ENCODE measurements at places on chromosomes 3 and 15. TPM values are rescaled to one million over a fixed set of nuclear protein-coding genes. Genes with fewer than 3 reads are reported as not detected.
A peak's percentile ranks its signal among the peaks of the same experiment; 100 is the strongest.

NGLY1 gene
- total RNA-seq = 28.9 TPM

DNA sequence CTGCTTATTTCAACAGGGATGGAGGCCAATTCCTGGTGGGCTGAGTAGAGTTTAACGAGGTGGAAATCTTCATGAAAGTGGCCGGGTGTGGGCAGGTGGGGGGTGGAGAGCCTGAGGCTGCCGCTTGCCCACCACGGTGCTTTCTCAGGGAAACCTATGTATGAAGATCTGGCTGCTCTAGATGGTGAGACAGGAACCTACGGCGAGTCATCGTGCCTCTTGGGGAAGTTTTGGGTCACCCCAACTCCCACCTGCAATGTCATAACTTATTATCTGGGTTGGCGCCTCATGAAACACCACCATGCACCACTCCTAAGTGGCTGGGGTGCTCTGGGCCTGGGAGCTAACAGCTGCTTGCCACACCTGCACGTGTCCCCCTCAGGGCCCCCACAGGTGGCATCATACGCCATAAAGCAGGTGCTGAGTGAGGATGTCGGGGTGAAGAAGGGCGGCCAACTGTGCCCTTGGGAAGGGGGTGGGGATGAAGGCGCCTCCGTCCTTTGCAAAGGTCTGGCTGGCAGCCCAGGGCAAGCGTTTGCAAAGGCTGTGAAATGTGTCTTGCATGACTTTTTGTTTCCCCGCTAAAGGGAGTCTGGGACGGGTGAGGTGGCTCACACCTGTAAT, 27.9 kb upstream of the SNRPA1 start:
- DNase-seq = no peak
- no peak overlapping the region for H3K27ac ChIP-seq
- peaks cover 10% of the 10 kb centered on the region for H3K27me3 ChIP-seq
- no peaks in the 10 kb centered on the region for H3K4me1 ChIP-seq

SH2D7 gene
- not detected for total RNA-seq

CAPN3 gene
- 8.6 TPM for total RNA-seq

DNA sequence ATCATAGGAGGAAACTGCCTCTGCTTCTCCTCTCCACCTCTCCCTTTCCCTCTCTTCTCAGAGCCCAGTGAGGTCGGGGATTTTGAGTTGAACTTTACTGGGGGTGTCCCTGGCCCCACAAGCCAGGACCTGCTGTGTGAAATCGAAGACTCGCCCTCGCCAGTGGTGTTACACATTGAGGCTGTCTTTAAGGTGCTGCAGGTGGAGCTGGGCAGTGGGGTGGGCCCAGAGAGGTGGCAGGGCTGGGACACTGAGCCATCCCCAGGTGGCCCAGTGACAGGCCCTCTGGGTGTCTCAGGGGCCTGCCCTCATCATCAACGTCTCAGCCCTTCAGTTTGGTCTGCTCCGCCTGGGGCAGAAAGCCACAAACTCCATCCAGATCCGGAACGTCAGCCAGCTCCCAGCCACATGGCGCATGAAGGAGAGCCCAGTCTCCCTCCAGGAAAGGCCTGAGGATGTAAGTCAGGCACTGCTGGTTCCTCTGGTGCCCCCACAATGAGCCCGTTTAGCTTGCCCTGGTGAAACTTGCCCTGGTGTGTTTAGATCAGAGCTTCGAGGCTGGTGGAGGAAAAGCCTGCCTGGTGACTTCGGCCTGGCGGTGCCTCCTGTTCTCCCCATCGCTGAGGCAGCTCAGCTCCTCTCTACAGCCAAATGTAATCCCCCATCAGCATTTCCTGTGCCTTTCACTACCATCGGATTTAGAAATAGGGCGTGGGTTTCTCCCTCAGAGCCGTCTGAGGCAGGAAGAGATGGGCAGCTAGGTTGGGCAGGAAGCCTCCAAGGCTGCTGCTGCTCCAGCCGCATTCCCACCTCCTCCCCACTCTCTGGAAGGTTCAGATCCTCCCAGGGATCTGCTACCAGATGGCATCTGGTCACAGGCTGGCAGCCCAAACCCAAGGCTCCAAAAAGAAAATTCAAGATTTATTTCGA, 39.2 kb downstream of the ACAA1 start:
- no peak overlapping the region for H3K4me3 ChIP-seq
- no peak overlapping the region for H3K27ac ChIP-seq
- no peaks in the 10 kb centered on the region for H3K4me1 ChIP-seq

- no peaks in the 10 kb centered on the region for H3K36me3 ChIP-seq
- peak; percentile 86 for DNase-seq
- H3K4me1 ChIP-seq = peaks cover 22% of the 10 kb centered on the region
- H3K27ac ChIP-seq = peak overlapping the region; percentile 66
- H3K27me3 ChIP-seq = no peaks in the 10 kb centered on the region
Measured at GRCh38 chr3:12750223-12750622, 8.8 kb downstream of the TMEM40 start.

MEGF11 gene
- not detected for total RNA-seq

GRCh38 chr3:59531994-59532393, 482.2 kb upstream of the CFAP20DC start:
- H3K4me1 ChIP-seq = peaks cover 23% of the 10 kb centered on the region
- no peak for DNase-seq
- H3K4me3 ChIP-seq = no peak overlapping the region
- H3K27ac ChIP-seq = no peak overlapping the region
- no peaks in the 10 kb centered on the region for H3K36me3 ChIP-seq

DNA sequence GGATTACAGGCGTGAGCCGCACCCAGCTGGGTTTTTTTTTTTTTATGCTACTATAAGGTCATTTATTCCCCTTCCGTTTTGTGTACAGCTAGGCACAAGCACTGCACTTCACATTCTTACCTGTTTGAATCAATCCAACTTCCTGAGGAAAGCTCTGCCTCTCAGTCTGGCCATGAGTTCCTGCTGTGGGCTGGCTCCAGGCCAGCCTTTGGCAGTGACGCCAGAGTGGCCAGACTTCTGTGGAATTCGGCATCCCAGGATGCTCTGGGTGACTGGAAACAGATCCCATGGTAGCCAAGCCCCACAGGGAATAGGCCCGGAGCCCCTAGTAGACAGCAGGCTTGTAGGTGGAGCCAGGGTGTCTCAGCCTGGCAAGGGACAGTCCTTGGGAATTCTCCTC, 21.5 kb upstream of the TIMP4 start:
- H3K4me1 ChIP-seq = peaks cover 11% of the 10 kb centered on the region
- H3K4me3 ChIP-seq = no peak overlapping the region
- peak; percentile 68 for DNase-seq

- H3K27me3 ChIP-seq = no peaks in the 10 kb centered on the region
- no peak overlapping the region for H3K4me3 ChIP-seq
- DNase-seq = no peak
- no peak overlapping the region for H3K27ac ChIP-seq
- H3K36me3 ChIP-seq = peaks cover 25% of the 10 kb centered on the region
- H3K4me1 ChIP-seq = no peaks in the 10 kb centered on the region
Measured at GRCh38 chr15:59244337-59244736, 37.7 kb downstream of the LDHAL6B start.

GRCh38 chr15:23397779-23398178, 43.2 kb downstream of the GOLGA8S start:
- H3K27ac ChIP-seq = no peak overlapping the region
- H3K27me3 ChIP-seq = no peaks in the 10 kb centered on the region
- DNase-seq = no peak
- no peaks in the 10 kb centered on the region for H3K4me1 ChIP-seq
- no peaks in the 10 kb centered on the region for H3K36me3 ChIP-seq

DNA sequence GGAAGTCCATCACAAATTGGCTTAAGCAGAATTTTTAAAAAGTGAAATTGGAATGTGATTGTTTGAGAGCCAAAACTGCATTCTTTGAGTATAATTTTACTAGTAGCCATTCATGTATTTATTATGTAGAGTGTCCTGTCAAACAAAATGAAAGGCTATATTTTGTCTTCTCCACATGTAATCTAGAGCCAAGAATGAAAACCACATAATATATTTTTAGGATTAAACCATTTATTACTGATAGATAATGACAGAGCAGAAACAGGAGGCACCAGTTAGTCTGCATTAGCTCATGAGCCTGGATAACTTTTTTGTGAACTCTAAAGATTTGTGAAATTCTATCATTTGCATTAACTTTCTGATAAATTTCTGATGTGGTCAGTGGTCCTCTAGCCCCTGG, 130.2 kb downstream of the FILIP1L start:
- no peak overlapping the region for H3K27ac ChIP-seq
- no peak overlapping the region for H3K4me3 ChIP-seq
- DNase-seq = no peak
- no peaks in the 10 kb centered on the region for H3K36me3 ChIP-seq

DNA sequence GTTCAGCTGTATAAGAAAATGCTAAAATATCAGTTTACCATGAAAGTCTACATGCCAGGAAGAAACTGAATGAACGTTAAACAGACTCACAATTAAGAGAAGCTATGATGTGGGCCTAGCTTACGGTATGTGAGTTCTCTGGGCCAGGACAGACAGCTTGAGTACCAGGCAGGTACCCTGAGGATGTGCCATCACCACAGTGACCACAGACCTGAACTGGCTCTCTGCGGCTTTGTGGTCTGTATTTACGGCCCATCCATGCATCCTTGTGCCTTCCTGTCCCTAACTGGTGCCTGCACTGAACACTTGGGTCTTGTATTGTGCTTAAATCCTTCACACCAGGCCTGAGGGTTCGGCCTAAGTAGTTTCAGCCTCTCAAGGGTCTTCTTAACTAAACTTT, 467.5 kb upstream of the PPP2R3A start:
- no peak overlapping the region for H3K4me3 ChIP-seq
- no peaks in the 10 kb centered on the region for H3K4me1 ChIP-seq
- peaks cover 12% of the 10 kb centered on the region for H3K27me3 ChIP-seq
- H3K27ac ChIP-seq = no peak overlapping the region
- no peak for DNase-seq

GRCh38 chr15:48437178-48437577, 105.9 kb downstream of the DUT start:
- peak; percentile 85 for DNase-seq
- no peak overlapping the region for H3K4me3 ChIP-seq
- H3K36me3 ChIP-seq = peaks cover 90% of the 10 kb centered on the region
- peaks cover 70% of the 10 kb centered on the region for H3K4me1 ChIP-seq
- peak overlapping the region; percentile 48 for H3K27ac ChIP-seq
- no peaks in the 10 kb centered on the region for H3K27me3 ChIP-seq

RTP3 gene
- total RNA-seq = not detected

DNA sequence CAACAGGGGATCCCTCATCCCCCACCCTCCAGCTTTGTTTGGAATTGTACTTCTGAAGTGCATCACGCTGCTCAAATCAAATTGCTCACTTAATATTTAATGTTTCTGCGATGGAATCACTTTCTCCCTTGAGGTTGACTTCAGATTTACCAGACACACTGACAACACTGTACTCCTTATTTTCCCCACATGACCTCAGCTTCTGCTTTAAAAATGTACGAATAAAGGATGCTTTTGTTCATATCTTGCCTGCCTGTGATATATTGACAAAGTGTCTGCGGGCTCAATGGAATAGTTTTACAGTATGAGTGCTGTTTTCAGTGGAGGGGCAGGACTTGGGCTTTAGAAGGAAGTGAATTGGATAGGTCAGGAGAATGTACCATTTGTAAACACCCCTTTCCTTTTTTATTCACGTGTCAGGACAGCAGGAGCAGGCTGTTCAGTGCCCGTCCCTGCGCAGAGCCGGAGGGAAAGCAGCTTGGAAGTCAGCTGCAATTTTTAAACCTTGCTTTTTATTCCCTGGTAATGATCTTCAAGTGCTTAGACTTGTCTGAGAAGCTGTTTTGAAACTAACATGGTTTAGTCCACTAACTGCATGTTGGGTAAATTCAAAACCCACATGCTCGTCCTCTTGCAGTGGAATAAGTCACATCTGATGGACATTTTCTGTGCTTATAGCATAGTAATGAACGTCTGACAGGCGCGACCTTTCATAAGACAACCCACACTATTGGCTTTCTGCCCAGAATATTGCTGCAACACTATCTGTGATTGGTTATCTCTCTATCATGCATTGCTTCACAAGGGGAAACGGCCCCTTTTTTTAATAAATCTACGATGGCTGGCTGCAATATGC, 29.9 kb downstream of the MBNL1 start:
- peaks cover 5% of the 10 kb centered on the region for H3K36me3 ChIP-seq
- peak; percentile 92 for DNase-seq
- H3K4me1 ChIP-seq = peaks cover 57% of the 10 kb centered on the region
- no peaks in the 10 kb centered on the region for H3K27me3 ChIP-seq
- H3K27ac ChIP-seq = peak overlapping the region; percentile 94

GRCh38 chr15:68700455-68701123, 120.1 kb downstream of the ANP32A start:
- peak overlapping the region; percentile 22 for H3K4me3 ChIP-seq
- no peaks in the 10 kb centered on the region for H3K36me3 ChIP-seq
- peak; percentile 80 for DNase-seq
- H3K27ac ChIP-seq = no peak overlapping the region

- no peaks in the 10 kb centered on the region for H3K36me3 ChIP-seq
- peaks cover 2% of the 10 kb centered on the region for H3K4me1 ChIP-seq
- H3K4me3 ChIP-seq = no peak overlapping the region
- no peak overlapping the region for H3K27ac ChIP-seq
- no peak for DNase-seq
- H3K27me3 ChIP-seq = no peaks in the 10 kb centered on the region
Measured at GRCh38 chr3:71219744-71220638, 363.5 kb downstream of the FOXP1 start.

- H3K27me3 ChIP-seq = no peaks in the 10 kb centered on the region
- no peaks in the 10 kb centered on the region for H3K36me3 ChIP-seq
- no peaks in the 10 kb centered on the region for H3K4me1 ChIP-seq
Measured at GRCh38 chr3:94378322-94378721, 315.5 kb downstream of the NSUN3 start.

BCL2A1 gene
- total RNA-seq = not detected

DNA sequence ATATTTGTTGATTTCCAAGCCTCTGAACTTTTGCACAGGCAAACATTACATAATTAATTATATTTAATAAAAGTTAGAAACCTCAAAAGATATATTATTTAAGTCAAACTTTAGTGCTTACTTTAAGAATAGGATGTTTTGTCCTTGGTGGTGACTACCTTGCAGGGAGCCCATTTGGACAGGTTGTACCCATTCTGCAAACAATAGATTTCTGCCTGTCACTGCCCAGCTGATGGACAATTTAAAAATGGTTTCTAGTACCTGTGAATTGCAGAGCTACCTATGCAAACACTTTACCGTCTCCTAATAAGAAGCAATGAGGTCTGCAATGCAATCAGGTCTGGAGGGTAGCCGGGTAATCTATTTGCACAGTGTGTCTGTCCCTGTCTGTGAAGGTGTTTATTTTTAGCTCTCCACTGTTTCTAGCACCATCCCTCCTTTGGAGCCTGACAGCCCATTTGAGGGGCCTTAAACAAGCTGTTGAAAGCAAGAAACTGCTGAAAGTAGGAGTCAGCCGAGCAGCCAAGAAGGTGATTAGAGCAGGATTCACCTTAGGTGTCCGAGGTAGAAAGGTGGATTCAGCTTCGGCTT, 556.2 kb upstream of the CFAP20DC start:
- H3K27me3 ChIP-seq = no peaks in the 10 kb centered on the region
- no peak overlapping the region for H3K4me3 ChIP-seq
- H3K4me1 ChIP-seq = peaks cover 7% of the 10 kb centered on the region
- no peaks in the 10 kb centered on the region for H3K36me3 ChIP-seq
- H3K27ac ChIP-seq = no peak overlapping the region
- no peak for DNase-seq

ST8SIA2 gene
- not detected for total RNA-seq

Measured in GM23248 (cell line).